ENCODE measurements at places on chromosomes 16 and 17.
A peak's percentile ranks its signal among the peaks of the same experiment; 100 is the strongest.

DNA sequence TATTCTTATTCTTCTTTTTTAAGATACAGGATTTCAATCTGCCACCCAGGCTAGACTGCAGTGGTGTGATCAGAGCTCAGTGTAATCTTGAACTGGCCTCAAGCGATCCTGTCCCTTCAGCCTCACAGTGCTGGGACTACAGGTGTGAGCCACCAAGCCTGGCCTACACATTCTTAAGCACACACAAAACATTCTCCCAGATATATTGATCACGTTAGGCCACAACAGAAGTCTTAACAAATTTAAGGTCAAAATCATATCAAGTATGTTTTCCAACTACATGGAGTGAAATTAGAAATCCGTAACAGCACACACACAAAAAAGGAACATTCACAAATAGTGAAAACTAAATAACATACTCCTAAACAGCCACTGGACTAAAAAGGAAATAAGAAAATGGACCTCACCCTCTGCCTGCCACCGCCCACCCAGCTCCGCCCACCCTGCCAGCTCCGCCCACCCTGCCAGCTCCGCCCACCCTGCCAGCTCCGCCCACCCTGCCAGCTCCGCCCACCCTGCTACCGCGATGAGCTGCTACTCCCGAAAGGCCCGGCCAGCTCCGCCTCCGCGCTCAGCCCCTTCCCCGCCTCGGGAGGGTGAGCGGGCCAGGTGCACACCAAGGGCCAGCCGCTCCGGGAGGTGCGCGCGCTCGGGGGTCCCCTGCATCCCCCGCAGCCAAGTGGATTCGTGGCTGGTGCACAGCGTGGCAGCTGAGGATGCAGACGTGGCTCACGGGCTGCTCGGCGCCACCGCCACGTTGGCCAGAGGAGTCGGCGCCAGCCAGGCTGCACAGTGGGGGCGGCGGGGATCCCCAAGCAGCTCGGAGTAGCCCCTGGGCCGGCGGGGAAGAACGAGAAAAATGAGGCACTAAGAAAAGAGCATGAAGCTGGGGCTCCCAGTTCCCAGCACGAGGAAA, 41.2 kb downstream of the C16orf87 start:
- no peak for DNase-seq

DNA sequence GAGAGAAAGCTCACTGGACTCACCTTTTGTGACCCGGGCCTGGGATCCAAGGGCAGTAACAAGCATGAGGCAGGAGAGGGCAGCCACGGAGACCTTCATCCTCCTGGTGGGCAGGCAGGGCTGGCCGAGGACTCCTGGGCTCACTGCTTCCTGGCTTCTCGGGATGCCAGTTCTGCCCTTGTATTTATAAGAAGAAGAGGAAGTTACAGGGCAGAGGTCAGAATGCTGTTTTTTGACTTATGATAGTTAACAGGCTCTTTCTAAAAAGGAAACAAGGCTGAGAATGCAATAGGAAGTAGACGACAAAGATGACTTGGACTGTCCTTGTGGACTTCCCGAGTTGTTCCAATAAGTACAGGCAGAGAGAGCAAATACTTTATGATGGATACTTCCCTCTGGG, at the start of gene CCL23:
CCL23 (minus strand) TSS at position 174 of the 400 bp plus-strand sequence; CDS start at position 99, 75 bp downstream.
- DNase-seq, result peak; percentile 6

GRCh38 chr16:68731637-68732036, 5.5 kb upstream of the CDH1 start:
- DNase-seq, result no peak

DNA sequence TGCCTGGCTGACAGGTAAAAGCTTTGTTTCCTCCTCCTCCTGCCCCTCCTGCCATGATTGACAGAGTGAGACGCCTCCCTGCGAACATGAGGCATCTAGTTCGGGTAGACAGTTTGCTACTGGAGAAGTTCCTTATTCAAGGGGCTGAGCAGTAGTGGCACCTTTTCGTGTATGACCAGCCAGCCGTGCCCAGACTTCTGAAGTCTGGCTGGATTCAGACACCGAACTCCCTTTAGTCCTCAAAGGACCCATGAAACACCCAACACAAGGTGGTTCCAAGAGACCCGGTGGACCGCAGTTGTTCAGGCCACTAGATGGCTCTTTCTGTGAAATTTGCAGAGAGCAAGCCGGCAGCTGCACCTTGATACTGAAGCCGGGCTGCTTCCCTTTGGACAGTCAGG, 192.8 kb downstream of the XYLT1 start:
- DNase-seq, result no peak

DNA sequence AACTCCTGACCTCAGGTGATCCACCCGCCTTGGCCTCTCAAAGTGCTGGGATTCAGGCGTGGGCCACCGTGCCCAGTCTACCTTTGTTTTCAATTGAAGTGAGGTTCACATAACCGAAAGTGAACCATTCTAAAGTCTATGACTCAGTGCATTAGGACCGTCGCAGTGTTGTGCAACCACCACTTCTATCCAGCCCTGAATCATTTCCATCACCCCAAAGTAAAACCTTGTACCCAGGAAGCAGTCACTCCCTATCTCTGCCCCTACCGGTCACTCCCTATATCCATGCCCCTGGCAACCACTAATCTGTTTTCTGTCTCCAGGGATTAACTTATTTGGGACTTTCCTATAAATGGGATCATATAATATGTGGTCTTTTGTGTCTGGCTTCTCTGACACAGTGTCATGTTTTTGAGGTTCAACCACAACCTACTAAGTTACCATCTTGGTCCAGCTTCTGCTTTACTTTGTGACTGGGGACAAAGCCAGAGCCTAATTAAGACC, 28.3 kb upstream of the CDC42EP4 start:
- no peak for DNase-seq

DNA sequence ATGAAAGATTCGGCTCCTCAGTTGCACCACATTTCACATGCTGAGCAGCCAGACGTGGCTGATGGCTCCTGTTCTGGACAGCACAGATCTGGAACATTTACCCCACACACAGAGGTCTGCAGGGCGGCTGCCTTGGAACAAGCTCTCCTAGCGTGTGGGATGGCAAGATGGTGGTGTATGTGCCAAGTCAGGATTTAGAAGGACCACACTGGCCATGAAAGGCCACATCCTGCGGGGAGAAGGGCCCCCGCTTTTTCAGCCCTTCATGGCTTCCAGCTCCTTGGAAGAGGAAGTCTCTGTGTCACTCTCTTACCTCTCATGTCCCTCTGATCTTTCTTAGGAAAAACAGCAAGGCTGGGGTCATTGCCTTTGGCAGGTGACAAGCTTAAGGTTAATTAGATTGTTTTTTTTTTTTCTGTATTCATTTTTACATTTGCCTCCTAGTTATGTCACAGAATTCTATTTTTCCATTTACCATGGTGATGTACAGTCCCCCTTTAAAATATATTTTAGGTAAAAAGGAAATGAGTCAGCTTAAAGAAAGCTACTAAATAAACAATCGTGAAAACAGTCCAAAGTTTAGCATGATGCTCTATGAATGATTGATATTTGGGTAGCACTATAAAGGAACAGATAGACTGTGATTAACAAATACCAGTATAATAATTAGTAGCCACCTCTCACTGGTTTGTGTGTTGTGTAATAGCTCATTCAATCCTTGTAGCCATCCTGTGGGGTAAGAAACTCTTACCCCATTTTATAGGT, 396.6 kb downstream of the CPPED1 start:
- DNase-seq, result no peak

DNA sequence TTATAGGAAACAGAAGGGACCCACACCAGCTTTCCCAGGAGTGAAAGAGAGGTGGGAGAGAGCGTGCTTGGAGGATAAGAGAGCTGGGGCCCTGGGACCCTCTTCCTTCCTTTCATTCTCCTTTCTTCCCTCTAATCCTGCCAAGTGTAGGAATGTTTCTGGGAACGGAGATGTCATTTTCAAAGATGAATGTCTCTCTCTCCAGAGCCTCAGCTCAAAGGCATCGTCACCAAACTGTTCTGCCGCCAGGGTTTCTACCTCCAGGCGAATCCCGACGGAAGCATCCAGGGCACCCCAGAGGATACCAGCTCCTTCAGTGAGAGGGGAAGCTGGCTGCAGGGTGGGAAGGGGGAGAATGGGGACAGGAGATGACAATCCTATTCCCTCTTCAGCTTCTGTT, 2.0 kb downstream of the FGF11 start:
- DNase-seq, result no peak

GRCh38 chr17:885971-886571, 93.5 kb downstream of the NXN start:
- DNase-seq, result no peak

DNA sequence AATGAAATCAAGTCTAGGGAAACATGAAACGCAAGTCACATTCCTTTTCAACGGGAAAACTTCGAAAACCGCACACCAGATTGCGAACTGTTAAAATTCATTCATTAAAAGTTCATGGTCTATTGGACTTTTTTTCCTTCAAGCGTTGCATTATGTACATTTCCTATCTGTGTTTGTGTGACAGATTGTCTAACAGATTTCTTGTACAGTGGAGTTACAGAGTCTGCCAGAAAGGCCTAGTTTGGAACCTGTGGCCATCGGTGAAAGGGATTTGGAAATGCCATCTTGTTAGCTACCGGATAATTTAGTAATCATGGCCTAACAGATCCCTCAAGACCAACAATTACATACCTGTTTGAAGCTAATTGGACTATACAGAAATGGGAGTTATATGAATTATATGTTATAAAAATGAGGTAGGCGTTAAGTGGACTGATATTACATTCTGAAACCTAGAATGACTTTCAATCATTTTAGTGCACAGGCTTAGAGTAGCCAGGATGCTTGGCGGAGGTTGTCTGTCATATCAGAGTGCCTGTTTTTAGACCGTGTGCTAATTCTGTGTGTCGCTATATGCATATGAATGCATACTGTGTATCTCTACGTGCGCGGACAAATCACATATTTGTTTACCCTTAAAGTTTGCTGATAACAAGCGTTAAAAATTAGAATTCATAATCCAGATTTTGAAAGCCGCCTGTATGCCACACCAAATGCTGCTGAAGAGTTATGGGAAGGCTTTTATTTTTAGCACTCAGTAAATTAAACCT, 885.4 kb upstream of the RBFOX1 start:
- no peak for DNase-seq

Data from GDM1 (cell line).